ENCODE measurements at places on chromosomes 12 and 14. TPM values are rescaled to one million over a fixed set of nuclear protein-coding genes. Genes with fewer than 3 reads are reported as not detected.

The ERBB3 gene
- total RNA-seq: 4.8 TPM

GRCh38 chr12:1474041-1474573 lies 120.3 kb downstream of the FBXL14 start:
- no peak for DNase-seq

The P2RX2 gene
- total RNA-seq: not detected

DNA sequence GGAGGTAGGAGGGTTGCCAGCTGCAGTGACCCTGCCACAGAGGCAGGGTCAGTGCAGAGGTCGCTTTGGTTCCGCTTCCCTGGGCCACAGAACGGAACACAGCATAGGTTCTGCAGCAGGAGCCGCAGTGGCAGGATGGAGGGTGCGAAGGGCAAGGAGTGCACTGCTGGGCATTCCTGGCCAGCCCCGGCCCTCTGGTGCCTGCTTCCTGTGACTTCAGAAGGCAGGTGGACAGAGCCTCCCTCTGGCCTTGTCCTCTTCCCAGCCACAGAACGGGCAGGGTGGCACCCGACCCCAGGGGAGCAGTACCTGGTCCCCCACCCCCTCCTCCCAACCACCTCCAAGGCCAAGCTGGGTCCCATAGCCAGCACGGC lies 37.7 kb downstream of the SLC8B1 start:
- DNase-seq: no peak

The TPH2 gene
- total RNA-seq: not detected

- DNase-seq: no peak
Measured at GRCh38 chr12:48716168-48716492, 377 bp downstream of the CCNT1 start.

GRCh38 chr12:93139028-93139665 lies 210.1 kb upstream of the EEA1 start:
- DNase-seq: no peak

GRCh38 chr14:51576117-51576430 lies 75.6 kb upstream of the FRMD6 start:
- DNase-seq: no peak
